ENCODE measurements at places on chromosomes 16 and 17.
A peak's percentile ranks its signal among the peaks of the same experiment; 100 is the strongest.

- DNase-seq, result no peak
These were observed 81.2 kb downstream of the USP22 start for GRCh38 chr17:20961586-20961985.

GRCh38 chr17:80924807-80925610 is 66.6 kb upstream of the CHMP6 start:
- DNase-seq, result no peak

GRCh38 chr17:4467287-4467686 is 31.4 kb upstream of the SPNS2 start:
- DNase-seq, result no peak

- no peak for DNase-seq
These were observed 200.3 kb downstream of the MSI2 start for GRCh38 chr17:57456622-57457021.

- DNase-seq, result no peak
These were observed 12.2 kb upstream of the PPP1R27 start for GRCh38 chr17:81846743-81847689.

- no peak for DNase-seq
These were observed 24.4 kb downstream of the PRMT7 start for GRCh38 chr16:68335175-68335574.

DNA sequence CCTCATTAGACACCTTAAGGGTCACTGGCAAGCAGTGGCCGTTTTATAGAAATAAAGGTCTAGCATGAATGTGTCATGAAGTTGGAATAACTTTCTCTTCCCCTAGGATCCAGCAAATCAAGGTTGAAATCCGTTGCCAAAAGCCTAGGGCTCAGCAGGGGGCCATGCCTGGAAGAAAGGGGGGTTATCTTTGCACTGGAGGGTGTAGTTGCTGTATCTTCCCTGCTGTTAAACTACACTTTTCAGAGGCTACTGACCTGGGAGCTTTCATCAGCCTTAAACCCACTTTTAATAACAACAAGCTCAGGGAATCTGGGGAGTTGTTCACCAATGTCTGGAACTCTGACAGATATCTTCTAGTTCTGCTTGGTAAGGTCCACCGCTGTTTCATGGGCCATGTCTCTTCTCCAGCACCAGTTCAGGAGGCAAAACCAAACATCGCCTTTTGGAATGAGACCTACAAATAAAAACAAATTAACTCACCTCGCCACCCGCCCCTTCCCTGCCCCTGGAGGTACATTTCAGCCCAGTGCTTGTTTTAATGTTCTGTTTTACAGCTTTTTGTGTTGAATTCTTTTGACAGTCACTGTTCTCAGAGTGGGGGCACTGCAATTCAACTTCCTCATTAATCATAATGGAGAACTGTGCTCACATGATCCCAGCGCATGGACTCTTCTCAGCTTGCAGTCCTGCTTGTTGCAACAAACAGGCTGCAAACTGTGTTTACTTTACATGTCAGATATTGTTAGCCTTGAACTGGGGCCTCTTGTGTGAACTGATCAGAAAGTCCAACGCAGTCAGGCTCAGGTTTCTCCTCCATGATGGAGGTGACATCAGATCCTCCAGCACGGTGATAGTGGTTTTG is 508.7 kb downstream of the KCNJ2 start:
- no peak for DNase-seq

DNA sequence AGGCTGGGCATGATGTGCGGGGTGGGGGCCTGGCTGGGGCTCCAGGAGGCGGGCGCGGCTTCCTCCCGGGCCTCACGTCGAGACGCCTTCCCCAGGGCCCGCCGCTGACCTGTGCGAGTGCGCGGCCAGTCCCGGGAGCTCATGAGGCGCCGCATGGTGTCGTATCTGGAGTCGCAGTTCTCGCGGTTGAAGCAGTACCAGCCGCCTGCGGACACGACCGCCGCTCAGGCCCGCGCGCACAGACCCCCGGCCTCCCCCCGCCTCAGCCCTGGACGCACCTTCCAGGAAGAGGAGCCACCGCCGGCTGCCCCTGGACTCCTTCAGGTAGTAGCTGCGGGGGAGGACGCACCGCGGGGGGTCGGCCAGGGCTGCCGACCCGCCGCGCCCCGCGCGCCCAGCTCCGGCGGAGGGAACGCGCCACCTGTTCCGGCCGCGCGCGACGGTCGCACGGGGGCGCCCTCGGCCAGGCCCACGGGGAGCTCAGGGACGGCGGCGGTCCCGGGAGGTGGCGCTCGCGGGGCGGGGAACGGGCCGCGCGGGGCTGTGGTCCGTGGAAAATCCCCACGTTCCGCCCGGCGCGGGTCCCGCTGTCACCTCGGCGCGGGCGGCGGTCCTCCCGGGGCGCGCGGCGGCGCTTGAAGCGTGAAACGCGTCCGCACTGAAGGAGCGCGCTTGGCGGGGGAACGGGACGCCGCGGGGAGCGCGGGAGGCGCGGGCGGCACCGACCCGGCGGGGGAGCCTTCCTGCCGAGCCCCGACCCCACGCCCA is 1.4 kb downstream of the NOTUM start:
- DNase-seq, result peak; percentile 78

DNA sequence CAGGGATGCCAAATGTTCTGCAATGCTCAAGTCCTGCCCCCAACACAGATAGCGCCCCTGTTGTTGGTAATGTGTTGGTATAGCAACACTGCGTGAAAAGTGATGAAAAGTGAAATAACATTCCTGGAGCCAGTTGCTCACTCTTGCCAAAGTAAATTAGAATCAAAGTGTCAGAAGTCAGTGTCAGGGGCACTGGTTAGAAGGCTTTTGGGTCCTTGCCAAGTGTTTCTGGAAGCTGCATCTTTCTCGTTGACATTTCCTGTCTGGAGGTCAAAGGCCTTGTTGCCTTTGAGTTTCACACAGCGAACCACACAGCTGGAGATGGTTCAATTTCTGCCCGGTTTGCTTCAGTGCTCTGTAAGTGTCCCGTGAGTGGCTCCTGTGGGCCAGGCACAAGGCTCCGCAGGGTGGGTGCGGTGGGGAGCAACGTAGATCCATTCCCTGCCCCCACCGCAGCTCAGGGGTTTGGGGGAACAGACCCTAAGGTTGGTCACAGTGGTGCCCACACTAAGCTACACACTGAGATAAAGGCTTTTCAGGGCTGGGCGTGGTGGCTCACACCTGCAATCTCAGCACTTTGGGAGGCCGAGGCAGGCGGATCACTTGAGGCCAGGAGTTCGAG is 3.6 kb upstream of the SLC16A5 start:
- DNase-seq, result peak; percentile 49

GRCh38 chr17:5097101-5097834 is 14.4 kb downstream of the ZNF232 start:
- peak; percentile 26 for DNase-seq

GRCh38 chr16:56675685-56676210 is 6.1 kb downstream of the MT1H start:
- peak; percentile 16 for DNase-seq

DNA sequence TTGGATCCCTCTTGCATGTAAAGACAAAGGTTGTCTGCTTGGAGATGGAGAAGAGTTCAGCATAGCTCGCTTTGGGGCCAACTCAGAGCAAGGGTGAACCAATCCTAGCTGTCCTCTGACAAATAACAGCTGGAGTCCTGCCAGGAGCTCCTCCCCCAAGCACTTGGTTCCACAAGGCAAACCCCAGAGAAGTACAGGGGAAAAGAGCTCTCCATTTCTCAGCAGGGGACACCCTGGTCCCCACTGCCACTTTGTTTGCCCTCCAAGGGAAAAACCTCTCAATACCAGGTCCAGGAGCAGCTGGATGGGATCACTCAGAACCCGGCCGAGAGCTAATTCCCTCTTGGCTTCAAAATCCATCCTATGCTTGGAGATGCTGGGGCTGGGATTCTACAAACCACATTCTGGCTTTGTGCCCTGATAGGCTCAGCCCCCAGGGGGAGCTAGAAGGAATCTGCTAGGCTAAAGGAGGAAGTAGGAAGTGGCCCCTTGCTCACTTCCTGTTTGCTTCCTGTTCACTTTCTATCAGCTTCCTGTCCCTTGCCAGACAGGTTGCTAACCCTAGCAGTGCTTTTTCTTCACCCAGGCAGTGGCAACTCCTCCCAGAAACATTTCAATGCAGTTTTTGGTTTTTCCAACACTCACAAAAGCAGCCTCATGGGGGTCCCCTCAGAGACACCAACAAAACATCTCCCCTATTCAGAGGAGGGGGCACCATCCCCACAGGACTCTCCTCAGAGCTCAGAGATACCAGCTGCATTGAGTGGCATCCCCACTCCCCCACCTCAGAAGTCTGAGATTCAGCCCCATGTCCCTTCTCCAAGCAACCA is 30.7 kb downstream of the CDRT4 start:
- DNase-seq, result peak; percentile 40

DNA sequence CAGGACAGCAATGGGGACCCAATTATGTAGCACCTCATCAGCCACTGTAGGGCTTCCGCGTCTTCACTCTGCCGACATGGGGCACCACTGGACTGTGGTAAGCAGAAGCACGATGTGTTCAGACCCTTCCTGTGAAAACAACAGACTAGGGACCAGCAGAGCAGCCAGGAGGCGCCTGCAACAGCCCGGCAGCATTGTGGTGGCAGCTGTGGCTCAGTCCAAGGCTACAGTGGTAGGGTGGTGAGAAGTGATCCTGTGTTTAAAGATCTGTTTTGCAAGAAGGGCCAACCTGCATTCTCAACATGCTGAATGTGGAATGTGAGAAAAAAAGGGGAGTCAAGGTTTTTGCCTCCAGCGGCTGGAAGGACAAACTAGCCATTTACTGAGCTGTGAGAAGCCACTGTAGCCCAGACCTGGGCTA is 80.8 kb downstream of the GAS7 start:
- DNase-seq, result no peak

GRCh38 chr16:27717726-27718125 is 167.8 kb downstream of the KATNIP start:
- DNase-seq, result no peak

DNA sequence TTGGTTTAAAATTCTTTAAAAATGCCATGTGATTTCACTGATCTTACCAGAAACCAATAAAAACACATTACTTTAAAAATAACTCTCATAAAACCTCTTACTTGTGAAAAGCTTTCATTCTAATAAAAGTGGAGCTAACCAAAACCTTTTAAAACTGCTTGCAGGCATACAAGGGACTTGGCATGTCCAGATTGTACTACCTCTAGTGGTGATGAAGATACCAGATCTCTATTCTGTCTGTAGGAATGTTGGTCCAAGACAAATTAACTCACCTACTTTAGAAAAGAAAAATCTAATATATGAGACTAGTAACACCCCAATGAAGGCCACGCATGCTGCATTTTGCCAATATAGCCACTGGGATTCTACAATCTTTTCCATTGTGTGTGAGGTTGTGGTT is 151.0 kb upstream of the SALL1 start:
- DNase-seq, result no peak

GRCh38 chr17:19714542-19715411 is 1.6 kb downstream of the SLC47A2 start:
- DNase-seq, result no peak

DNA sequence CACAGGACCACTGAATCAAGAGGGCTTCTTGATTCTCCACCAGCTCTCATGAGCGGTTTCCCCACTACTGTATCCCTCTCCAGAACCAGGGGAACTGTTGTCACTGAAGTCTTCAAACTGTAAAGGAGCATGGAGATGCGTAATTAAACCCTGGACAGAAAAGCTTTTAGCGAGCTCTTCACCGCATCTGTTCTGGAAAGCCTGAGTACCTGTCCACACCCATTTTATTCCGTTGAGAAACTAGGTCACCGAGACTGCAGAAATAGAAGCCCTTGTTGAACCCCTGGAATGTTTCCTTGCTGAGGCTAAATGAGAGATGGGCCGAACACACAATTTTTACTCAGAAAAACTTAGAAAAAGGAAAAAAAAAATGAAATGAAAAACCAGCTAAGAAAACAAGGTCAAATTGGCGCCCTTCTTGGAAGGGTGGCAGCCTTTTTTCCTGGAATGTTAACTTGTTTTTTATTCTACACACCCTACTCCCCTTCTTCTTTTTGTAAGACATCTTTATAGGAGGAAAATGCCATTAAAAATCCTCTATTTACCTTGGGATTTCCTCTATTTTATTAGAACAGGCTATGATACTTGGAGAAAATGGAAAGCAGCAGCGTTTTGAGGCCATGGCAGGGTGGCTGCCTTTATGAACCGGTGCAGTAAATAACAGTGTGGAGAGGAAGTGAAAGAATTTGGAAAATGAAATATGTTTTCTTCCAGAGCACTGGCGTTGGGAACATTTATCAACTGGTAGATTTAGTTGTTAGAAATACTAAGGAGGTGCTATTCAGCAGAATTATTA is 52.6 kb upstream of the CRISPLD2 start:
- no peak for DNase-seq

DNA sequence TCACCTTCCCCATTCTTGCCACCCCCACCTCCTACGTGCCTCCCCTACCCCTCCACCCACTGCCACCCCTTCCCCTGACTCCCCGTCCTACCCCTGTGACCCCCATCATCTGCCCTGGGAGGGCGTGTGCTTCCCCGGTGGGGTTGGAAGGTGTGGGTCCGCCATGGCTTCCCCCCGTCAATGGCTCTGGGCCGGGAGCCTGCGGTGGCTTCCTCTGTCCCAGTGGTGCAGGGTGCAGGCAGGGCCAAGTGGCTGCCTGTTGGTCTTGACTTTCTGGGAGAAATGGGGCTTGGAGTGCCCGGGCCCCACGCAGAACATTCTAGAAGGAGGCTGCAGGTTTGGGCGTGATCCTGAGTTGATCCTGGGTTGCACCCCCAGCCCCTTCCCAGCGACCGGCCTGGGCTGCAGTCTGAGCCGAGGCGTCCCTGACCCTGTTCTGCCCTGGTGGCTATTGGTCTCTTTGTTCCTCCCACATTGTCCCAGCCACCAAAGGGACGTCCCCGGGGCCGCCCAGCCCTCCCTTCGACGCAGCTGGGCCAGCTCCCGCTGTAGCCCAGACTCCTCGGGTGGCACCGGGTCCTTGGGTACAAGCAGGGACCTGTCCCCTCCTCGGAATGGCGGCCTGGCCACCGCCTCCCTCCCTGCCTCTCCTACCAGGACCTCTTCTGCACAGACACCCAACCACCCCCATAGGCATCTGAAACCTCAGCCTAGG is 25.7 kb downstream of the GSE1 start:
- DNase-seq, result no peak

- no peak for DNase-seq
These were observed 13.2 kb upstream of the BAIAP2 start for GRCh38 chr17:81021531-81022343.

GRCh38 chr17:79943347-79944241 is 92.1 kb downstream of the TBC1D16 start:
- DNase-seq, result no peak

DNA sequence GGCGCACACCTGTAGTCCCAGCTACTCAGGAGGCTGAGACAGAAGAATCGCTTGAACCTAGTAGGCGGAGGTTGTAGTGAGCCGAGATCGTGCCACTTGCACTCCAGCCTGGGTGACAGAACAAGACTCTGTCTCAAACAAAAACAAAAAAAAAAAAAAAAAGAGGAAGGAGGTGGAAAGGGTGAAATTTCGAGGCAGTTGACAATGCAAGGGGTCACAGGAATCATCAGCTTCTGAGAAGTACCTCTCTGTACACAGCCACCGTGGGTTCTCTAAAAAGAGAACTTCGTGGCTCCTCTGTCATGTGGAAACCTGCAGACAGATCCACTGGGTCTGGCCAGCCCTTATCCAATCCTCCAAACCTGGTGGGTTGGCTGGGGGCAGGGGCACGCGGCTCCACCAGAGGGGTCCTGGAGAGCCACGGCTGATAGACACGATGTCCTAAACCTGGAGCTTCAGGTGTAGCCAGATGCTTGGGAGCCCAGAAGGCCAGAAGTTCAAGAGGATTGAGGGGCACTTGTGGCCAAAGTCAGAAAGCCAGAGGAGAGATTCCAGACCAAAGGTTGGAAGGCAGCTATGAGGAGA is 540 bp upstream of the CD300LF start:
- no peak for DNase-seq
